ENCODE measurements at places on chromosomes 7 and 10. TPM values are rescaled to one million over a fixed set of nuclear protein-coding genes. Genes with fewer than 3 reads are reported as not detected.

Gene STRA8
- total RNA-seq, result 3.5 TPM

Gene C10orf71
- 0.08 TPM for total RNA-seq

Gene EFCAB10
- total RNA-seq, result 6.9 TPM

Gene SEMA3D
- 7.5 TPM for total RNA-seq

GRCh38 chr7:83486957-83487356 lies 162.0 kb downstream of the SEMA3E start:
- no peak for DNase-seq

- DNase-seq, result no peak
Observed at GRCh38 chr10:101258179-101258885, 29.1 kb upstream of the LBX1 start.

DNA sequence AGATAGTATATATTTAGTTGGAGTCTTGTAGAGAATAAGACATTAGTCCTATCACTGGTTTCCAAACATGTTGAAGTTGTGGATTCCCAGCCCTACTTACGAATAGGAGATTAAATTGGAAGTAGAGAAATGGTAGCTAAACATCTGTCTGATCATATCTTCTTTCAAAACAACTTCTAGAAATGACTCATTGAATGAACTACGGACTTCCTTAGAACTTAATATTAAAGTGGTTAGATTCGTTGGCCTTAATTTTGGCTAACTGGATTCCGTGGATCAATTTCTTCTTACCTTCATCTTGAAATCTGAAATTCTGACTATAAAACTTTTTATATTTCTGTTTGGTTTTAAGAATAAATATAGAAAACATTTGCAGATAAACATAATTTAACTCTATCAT lies 3.4 kb downstream of the PHF14 start:
- no peak for DNase-seq

DNA sequence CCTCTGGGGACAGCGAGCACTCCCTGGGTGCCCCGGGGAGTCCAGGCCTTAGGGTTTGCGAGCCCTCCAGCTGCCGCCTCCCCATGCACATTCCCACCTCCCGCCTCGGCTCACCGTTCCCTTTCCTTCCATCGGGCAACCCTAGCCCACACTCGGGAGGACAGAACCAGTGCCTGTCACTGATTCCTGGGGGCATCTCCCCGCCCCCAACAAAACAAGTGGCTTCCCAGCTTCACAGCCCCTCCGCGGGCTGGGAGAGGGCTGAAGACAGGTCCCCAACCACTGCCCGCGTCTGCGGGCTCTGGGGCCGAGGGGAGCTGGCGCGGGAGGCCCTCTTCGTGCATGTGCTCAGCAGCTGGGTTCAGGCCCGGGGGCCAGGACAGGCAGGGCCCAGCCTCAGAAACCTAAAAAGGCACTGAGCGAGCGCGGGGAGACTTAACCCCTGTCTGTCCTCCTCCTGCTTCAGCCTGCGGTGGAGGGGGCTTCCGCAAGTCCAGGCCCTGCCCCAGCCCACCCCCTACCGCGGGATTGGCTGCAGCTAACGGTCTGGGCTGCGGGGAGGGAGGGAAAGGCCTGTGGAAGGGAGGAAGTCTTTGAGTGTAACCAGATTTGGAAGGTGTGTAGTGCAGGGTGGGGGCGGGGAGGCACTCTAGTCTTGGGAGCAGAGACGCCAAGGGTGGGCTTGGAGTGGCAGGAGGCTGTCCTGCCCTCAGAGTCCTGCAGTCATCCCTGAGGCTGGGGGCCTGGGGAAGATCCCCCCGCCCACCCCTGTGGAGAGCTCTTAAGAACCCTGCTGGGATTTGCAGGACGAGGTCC lies 1.2 kb downstream of the FLNC start:
- no peak for DNase-seq

DNA sequence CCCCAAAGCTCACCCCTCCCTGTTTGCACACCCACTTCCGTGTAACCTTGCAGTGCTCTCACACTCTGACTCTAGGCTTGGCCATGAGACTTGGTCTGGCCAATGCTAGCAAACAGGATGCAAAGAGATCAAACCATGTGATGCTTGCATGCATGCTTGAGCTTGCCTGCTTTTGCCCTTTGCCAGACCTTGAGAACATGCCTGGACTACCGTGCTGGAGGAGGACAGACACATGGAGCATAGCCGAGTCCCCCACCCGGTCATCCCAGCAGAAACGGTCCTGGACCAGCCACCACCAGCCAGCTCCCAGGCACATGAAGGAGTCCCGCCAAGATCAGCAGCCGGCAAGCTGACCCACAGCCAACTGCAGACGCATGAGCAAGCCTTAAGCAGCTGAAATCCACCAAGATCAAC lies 23.4 kb downstream of the PYROXD2 start:
- peak; percentile 58 for DNase-seq

GRCh38 chr7:157865351-157866165 lies 528.8 kb downstream of the DNAJB6 start:
- no peak for DNase-seq

- DNase-seq, result no peak
Observed at GRCh38 chr7:29548823-29549222, 14.8 kb upstream of the PRR15 start.

DNA sequence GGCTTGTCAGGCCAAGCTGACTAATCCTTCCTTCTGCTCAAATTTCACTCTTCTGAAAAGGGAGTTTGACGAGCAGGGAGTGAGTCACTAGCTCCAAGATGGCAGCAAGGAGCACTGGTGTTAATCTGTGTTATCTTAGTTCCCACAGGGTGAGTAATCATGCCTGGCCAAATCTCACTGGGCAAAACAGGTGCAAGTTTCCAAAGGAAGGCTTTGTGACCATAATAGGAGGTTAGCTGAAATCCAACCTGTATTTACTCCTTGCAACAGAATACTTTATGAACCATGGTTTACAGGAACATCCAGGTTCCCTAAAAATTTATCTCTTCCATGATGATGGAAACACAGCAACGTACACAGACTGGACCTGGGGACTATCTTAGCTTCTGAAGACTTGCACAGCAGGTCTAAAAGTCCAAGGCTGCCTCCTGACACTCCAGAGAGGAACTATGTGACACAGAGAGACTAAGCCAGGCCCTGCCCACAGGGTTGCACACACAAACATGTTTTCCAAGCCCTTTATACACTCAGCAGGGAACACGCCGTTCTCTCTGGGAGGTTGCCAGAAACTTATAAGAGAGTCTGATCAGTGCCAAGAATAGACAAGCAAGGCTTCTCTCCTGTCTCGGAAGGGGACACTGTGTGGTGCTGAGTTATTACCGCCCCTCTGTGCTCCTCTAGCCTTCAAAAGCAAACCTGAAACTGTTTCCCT lies 46.3 kb downstream of the PDK4 start:
- DNase-seq, result peak; percentile 97

DNA sequence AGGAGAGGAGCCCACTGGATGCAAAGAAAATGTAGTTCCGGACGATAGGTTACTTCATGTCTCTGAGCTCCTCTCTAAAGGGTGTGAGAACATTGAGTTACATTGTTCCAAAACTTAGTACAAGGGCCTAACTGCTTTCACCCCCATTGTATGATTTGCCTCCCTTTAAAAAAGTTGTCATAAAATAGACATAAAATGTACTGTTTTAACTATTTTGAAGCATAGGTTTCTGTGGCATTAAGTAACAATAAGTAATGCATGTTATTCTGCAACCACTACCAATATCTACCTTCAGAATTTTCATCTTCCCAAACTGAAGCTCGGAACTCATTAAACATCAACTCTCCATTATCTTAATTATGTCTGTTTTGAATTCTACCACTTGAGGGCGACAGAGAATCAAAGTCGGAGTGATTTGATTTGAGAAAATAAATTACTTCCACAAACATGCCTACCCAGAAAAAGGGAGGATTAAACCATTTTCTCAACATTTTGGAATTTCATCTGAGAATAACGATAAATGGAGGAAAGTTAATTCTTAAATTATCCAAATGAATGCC lies 2.7 kb downstream of the IGFBP1 start:
- no peak for DNase-seq

Gene CASD1
- 47.1 TPM for total RNA-seq

Gene CPEB3
- total RNA-seq, result 32.4 TPM

DNA sequence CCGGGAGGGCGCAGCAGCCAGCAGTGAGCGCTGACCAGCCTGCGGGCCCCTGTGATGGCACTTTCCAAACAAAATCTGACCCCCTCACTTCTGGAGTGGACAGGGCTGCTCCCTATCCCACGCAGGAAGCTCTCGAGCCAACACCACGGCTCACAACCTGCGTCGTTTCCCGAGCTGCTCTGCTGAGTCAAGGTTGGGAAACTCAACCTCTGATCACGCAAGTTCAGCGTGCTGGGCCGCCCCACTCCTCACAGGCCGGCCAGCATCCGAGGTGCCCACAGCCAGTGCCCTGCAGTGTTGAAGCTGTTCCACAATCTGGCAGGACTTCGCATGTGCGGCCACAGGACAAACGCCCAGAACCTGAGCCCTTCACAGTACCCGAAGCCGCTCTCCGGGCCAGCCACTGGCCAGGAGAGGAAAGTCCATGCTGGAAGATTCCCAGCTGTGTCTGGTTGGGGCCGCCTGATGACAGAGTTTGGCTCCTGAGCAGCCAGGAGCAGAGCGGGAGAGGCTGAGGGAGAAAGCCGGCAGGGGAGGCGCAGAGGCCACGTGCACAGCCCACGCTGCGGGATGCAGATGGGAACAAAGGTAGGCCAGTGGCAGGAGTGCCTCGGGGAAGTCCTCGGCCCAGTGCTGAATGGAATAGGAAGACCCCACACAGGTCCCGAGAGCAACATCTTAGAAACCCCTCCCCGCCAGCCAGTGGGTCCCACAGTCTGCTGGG lies 263.3 kb upstream of the TCERG1L start:
- DNase-seq, result no peak

Gene FAM171A1
- 11.1 TPM for total RNA-seq

Gene SHTN1
- 71.0 TPM for total RNA-seq

GRCh38 chr10:45008524-45009161 lies 7.9 kb downstream of the ZNF22 start:
- peak; percentile 52 for DNase-seq

DNA sequence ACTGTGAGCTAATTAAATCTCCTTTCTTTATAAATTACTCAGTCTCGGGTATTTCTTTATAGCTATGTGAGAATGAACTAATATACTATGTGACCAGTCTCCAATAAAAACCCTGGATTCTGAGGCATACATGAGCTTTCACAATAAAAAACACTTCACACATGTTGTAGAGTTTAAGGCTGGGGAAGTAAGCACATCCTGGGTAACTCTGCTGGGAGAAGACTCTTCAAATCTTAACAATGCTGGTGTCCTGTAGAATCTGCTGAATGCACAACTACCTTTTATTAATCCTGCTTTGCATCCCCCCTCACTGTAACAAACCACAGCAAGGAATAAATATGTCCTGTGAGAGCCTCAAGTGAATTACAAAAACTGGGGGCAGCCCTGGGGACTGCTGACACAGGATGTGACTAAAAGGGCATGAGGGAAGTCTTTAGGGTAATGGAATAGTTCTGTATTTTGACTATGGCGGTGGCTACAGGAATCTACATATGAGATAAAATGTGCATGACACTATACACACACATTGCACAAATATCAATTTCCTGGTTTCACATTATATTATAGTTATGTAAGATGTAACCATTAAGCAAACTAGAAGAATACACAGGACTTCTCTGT lies 45.1 kb upstream of the KCTD7 start:
- no peak for DNase-seq

DNA sequence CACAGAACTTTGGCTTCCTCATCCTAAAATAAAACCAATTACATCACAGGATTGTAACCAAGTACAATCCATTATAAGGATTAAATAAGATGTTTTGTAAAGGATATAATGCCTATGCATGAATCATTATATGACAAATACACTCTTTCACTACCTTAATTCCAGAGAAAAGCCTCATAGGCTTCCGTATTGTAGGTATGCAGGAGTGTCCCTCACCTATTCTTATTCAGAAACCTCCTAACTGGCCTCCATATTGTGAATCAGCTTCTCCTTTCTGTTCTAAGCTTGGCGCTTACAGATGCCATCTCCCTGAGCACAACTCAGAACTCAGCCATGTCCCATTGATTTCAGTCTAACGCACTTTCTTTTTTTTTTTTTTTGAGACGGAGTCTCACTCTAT lies 69.6 kb upstream of the CAPZA2 start:
- DNase-seq, result no peak

Gene CFAP46
- total RNA-seq, result 67.6 TPM

Gene HTR5A
- total RNA-seq, result 0.87 TPM

GRCh38 chr7:158975526-158976467 lies 119.4 kb downstream of the DYNC2I1 start:
- DNase-seq, result no peak

GRCh38 chr10:79425074-79425532 lies 20.3 kb downstream of the ZCCHC24 start:
- no peak for DNase-seq

Gene CALML5
- 0.50 TPM for total RNA-seq

DNA sequence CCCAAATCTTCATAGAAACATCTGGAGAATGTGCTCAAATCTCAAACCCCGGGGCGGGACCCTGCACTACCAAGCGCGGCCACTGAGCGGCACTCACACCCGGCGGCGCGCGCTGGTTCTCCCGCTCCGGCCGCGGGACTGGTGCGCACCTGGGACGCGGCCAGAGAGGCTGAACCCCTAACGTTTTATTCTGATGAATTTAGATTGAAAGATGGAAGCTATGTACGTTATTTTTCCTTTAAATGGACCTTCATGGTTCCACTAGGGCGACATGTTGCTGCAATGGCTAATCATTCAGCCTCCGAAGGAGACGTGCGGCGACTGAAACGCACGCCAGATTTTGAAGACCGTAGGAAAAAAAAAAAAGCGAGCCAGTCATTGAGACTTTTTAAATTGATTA lies 107.0 kb upstream of the INSIG1 start:
- peak; percentile 73 for DNase-seq

DNA sequence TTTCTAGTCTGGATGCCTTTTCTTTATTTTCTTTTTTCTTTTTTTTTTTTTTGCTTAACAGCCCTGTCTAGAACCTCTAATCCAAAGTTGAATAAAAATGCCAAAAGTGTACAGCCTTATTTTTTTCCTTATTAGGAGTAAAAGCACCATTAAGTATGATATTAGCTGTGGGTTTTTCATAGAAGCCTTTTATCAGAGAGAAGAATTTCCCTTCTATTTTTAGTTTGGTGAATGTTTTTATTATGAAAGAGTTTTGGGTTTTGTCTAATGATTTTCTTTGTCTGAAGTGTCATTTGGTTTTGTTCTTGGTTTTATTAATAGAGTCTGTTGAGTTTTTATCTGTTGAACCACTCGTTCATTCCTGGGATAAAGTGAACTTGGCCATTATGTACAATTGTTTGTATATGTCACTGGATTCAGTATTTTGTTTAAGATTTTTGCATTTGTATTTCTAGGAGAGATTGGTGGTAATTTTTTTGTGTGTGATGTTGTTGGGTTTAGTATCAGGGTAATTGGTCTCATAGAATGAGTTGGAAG lies 49.5 kb downstream of the PALS2 start:
- no peak for DNase-seq

Gene C7orf33
- 0.19 TPM for total RNA-seq

Gene CNNM2
- 30.5 TPM for total RNA-seq

Gene CFAP43
- total RNA-seq, result 37.8 TPM
